GM18507 (cell line): ENCODE measurements at places on chromosomes 5 and 9.

DNA sequence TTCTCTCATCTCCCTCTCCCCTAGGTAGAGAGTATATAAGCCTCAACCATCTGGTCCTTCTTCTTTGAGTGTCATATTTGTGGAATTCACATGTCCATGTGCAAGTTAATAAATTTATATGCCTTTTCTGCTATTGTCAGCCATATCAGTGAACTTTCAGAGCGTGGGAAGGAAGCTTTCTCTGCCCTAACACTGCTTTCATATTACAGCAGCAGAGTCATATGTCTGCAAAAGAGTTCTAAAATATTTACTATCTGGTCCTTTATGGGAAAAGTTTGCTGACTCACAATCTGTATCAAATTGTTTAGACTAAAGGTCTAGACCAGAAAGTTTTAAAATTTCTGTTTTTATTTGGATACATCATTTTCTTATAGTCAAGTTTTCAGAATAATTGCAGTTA, 669.0 kb downstream of the LRRC70 start:
- no peak for DNase-seq

DNA sequence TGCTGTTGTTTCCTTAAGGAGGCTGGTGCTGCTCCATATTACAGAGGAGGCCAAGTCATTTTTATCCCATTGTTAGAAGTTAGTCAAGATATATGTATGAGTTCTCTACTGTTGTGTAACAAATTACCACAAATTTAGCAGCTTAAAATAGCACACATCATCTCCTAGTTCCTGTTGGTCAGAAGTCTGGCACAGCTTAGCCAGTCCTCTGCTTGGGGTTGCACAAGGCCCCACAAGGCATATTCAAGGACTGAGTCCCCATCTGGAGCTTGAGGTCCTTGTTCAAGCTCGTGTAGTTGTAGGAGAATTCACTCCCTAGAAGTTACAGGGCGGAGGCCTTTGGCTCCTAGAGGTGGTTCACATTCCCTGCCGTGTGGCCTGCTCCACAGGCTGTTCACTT, 14.7 kb downstream of the MTAP start:
- no peak for DNase-seq

- DNase-seq: no peak
These were observed 252.6 kb downstream of the ADAMTSL1 start for GRCh38 chr9:18726546-18726945.

GRCh38 chr9:136529516-136530460, 16.1 kb downstream of the NOTCH1 start:
- no peak for DNase-seq

DNA sequence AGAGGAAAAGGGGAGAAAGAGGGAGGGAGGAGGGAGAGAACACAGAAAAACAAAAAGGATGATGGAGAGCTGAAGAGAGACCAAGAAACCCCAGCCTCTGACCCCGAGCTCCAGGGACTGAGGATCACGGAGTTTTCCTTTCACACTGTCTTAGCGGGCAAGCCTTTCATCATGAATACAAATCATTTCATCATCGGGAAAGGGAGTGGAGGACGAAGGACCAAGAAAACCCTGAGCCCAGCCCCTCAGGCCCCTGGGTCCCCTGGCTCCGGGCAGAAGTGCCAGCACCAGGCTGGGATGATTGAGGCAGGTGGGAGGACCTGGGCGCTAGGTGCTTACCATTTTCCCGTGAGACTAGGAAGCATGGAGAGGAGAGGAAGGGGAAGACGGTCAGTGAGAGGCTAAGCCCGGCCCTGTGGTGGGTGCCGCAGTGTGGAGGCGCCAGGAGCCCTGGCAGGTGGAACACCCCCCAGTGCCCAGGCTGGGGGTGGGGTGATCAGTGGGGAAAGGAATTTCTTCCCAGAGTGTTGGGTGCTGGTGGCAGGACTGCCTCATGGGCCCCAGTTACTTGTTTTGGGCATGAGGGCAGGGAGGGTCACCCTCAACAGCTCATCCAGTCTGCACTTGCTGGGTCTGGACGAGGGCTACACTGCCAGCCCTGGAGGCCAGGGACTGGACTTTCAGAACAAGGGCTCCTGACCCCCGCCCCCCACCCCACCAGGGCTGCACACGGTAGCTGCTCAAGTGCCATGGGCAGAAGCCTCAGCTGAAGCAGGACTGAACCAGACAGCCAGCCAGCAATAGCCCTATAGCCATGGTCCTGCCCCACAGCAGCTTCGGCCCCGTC, 49.0 kb upstream of the SARDH start:
- no peak for DNase-seq

DNA sequence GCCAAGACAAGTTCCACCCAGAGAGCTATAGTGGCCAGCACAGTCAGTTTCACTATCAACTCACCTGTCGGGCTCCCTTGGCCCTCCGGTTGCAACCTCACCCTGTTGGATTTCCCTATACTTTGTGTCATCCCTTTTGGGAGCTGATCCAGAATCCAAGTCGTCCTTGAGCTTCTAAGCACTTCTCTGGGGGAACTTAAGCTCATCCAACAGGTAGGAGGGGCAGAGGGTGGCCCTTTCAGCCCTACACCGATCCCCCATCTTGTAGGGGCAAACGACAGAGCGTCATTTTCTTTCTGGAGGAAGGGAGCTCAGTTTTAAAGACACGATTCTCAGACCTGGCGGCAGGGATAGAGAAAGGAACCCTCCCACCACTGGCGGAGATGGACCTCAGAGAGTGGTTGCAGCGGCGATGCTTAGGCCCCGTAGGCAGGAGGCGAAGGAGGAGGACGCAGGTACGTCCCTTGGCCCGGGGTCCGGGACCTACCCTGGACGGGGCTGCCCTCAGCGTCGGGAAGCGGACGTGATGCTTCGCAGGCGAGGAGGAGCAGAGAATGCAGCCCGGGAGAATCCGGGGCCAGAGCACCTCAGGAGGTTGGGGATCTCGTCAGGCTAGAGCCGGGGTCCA, 519 bp downstream of the ZER1 start:
- DNase-seq: no peak

DNA sequence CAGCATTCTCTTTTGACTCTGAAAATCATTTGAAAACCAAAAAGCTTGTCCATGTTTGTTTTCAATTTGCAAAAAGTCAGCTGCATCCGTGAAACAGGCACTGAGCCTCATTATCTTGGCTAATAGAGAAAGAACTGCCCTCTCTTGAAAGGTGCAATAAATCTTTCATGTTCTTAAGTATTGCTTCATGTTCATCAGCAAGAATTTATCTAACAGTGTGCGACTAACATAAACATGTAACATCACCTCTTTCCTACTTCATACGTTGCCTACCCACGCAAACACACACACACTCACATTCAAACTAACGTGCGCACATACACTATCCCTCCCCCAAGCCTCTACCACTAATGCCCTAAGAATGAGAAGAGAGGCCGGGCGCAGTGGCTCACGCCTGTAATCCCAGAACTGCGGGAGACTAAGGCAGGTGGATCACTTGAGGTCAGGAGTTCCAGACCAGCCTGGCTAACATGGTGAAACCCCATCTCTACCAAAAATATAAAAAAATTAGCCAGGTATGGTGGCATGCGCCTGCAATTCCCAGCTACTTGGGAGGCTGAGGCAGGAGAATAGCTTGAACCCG, 629.7 kb upstream of the ZNF608 start:
- DNase-seq: no peak

DNA sequence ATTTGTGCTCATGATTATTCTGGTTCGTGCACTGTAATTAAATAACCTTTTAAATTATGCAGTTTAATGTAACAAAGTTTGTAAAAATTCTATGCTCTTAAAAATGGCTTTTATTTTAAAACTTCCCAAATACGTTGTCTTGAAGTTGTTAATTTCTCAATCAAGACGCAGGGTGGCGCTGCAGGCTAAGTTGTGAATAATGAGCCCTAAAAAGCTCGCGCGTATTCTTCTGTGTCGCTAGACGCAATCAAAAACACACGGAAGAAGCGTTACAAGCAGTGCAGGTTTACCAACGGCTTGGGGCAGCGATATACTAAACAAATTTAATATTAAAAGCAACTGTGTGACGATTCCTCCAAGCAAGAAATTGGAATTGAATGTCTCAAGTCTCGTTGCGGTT, at the start of gene PCDHB4:
PCDHB4 (plus strand) TSS at position 256 of the 400 bp plus-strand sequence. CDS start 181 bp downstream, outside the sequence.
- no peak for DNase-seq

DNA sequence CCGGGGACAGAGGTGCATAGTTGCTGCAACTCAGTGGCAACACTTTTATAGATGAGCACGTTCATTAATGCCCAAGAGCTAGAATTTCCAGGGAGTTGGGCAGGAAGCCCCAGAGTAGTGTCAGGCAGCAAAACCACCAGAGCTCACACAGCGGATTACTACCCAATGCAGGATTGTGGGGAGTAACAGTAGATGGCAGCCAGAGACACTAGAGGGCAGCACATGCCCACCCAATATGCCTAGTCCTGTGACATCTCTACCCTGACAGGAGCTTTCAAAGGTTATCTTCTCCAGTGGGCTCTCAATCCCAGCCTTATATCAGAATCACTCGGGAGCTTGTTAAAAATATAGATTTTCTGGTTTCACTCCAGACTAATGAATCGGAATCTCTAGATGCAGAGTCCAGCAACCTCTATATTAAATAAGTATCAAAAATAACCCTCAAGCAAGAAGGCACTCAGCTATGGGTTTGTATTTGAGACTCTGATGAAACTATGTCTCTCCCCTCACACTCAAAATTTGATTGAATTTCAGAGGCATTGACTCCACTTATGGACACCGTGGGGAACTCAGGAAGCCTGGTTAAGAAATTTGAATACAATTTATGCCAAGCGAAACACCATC, 58.4 kb upstream of the PHF24 start:
- DNase-seq: peak; percentile 49

DNA sequence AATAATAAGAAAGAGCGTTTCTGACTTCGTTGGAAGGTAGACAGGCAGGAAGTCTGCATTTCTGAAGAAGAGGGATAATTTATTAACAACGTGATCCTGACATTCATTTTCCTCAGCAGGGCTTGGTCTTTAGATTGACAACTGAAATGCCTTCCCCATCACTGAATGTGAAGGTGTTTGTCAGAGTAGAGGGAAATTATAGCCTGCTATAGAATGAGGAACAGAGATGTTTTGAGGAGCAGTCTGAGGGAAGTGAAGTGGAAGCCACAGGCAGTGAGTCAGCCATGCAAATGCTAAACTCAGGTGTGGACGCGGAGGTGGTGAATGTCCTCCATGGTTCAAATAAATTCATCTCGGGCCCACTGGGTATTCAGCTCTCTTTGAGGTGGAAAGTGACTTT, 30.5 kb downstream of the C7 start:
- no peak for DNase-seq

DNA sequence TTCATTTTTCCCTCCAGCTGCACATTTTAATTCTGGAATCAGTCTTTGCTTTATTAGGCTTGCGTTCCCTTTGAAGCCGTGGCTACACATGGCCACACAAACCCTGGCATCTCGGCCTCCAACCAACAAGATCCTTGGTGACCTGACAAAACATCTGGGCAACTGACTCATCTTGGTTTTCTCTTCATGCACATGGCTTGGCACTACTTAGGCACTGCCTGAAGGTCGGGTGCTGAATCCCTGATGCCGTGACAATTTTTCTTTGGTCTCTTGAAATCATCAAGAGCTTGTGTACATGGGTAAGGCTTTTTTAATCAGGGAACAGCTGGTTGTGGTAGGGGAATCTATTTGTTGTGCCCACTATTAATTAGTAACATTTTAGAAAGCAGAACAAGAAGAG, 16.0 kb upstream of the PAPPA start:
- no peak for DNase-seq

DNA sequence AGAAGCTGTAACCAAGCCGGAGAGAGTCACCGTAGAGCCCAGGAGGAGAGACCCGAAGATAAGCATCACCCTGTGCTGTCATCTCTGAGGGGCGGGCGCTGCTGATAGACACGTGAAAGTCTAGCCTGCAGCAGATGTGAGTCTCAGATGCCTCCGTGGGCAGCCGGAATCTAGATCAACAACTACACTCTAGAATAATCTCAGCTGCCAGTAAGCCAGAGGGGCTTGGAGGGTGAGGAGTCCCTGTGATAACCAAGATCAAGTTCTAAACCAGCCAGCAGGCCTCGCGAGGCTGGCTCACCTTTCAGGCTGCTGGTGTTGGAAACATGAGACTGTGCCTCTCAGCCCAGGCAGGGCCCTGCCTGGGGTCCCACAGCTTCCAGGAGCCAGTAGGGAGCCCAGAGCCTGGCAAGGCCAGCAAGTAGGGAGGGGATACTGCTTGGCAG, 54.1 kb downstream of the DAPK1 start:
- DNase-seq: no peak

DNA sequence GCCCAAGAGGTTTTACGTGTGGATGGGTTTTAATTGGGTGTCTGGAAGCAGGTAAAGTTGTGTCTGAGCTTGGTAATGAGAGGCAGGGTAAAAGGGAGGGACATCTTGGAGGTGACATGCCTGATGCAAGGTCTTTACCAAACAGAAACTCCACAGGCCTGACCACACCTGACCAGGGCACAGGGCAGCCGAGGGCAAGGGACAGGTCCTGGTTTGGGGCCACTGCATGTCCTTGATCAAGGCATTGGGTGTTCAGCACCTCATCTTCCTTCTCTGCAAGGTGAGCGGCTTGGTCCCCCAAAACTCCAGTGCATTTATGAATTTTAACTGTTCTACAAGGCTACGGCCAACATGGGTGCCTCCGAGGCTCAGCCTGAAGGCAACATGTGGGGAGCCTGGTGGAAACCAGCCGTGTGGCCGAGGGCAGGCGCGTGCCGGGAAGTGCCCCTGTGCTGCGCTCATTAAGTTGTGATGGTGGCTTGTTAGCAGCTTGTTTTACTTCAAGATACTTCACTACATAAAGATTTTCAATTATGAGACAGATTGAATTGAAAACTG, 30.7 kb upstream of the LPCAT1 start:
- DNase-seq: no peak

- DNase-seq: no peak
These were observed 180.5 kb upstream of the TUT7 start for GRCh38 chr9:86534572-86535258.

- DNase-seq: no peak
These were observed 32.5 kb downstream of the ANXA1 start for GRCh38 chr9:73183917-73184861.

GRCh38 chr5:38506302-38506701, 50.1 kb downstream of the LIFR start:
- no peak for DNase-seq

GRCh38 chr9:112864982-112865381, 25.7 kb downstream of the SLC46A2 start:
- no peak for DNase-seq

DNA sequence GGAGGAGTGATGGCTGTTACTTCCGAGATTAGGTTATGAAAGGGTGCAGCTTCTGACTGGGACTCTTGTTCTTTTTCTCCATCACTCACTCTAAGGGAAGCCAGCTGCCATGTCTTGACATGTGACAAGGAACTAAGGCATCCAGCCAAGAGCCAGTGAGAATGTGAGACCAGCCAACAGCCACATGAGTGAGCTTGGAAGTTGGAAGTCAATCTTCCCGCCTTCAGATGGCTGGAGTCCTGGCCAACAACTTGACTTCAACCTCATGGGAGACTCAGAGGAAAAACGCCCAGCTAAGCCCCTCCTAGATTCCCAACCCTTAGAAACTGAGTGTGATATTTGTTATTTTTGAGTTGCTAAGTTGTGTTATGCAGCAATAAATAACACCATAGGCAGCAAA, 201.1 kb downstream of the SNX18 start:
- DNase-seq: no peak

DNA sequence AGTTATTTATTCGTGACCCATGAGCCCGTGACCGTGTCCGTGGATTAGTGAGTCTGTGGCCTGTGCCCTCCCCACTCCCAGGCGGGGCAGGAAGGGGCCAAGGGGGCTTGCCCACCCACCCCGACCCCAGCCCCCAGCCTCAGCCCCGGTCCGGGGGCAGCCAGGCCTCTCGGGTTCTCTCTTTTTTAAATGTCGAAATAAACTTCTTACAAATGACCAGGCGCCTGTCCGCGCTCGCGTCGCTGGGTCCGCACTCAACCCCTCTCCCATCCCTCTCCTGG, 7.6 kb downstream of the BARHL1 start:
- no peak for DNase-seq
